RPMI8226 (cell line): ENCODE measurements at places on chromosomes 7 and 10.

DNA sequence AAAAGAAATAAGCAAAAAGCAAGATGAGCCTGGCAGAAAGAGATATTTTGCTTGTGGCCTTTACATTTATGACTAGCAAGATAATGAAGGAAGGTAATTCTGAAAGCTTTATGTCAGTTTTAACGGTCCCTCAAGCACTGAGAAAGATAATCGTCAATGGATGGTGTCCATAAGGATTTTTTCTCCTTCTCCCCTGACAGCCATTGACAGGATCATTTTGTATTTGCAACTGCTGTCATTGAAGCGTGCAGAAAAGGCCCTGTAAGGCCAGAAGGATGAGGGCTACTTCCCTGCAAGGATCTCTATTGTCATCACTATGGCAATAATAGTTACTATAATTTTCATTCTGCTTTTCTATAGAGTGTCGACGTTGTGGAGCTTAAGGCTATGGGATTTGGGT is 994 bp upstream of the LRGUK start:
- DNase-seq: no peak

- no peak for DNase-seq
Observed at GRCh38 chr10:88989824-88990383, 694 bp upstream of the FAS start.

DNA sequence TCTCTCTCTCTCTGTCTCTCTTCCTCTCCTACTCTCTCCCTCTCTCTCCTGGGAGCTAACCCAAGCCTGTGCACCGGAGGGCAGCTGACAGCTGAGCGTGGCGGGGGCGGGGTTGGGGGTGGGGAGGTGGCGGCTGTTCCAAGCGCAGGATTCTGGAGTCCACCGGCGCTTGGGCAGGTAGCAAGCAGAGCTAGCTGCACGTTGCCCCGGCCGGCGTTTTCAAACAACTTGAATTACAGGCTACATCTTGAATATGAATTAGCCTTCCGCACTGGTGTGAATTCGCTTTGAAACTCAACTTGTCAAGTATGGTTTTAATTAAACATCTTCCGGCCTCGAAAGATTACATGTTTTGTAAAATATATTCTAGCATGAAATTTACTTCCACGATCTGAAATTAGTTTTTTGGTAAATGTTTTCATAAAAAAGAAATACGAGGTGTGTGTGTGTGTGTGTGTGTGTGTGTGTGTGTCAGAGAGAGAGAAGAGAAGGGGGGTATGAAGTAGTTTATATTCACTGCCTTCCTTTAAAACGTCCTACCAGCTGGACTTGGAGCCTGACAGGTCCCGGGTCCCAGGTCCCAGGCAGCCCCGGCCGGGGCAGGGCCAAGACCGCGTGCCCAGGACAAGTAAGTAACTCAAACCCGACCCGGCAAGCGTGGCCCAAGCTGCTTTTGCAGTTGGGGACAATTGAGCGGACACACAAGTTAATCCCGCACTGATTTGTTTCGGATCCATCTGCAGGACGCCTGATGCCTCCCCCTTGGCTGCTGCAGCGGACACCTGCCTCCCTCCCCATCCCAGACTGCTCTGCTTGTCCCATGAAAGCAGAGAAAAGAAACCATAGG is 9.0 kb upstream of the DLX6 start:
- no peak for DNase-seq

DNA sequence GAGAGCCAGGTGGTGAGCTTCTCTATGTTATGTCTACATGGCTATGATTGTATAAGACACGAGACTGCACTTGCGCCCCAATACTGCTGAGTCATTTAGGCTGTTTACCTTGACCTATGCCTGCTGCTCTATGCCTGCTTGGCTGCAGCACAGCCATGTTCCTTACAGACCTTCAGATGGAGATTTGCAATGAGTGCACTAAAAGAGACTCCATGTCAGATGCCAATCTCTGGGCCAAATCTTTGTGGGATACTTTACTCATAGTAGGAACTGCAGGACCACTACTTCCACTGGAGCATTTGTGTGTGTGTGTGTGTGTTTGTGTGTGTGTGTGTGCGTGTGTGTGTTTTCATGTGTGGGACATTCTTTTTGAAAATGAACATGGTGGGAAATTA is 50.0 kb upstream of the KMT2E start:
- DNase-seq: peak; percentile 72

DNA sequence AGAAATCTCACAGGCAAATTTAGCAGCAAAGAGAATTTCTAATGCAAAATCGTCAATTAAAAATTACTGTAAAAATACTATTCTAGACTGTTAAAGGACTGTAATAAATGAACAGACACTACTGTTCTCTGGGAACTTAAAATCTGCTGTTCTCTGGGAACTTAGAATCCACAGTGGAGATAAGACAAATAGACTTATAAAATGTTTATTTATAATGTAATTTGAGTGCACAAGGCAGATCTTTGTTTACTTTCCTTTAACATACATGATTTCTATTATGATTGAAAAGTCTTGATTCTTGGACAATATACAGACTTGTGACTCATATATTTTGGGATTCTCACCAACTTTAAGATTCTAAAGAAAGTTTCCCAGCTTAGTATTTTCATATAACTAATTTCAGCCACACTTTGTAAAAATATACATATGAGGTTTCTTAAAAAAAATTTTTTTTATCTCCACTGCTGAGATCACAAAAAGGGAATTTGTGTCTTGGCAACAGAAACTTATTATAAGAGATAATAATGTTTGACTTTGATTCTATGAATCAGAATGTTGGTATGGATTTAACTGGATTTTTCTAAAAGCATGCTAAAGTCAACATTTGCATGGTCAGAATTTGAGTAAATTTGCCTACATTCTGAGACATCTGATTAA is 166.3 kb upstream of the RHOBTB1 start:
- DNase-seq: no peak

- DNase-seq: peak; percentile 19
Observed at GRCh38 chr10:118901906-118902305, 127.6 kb upstream of the NANOS1 start.

DNA sequence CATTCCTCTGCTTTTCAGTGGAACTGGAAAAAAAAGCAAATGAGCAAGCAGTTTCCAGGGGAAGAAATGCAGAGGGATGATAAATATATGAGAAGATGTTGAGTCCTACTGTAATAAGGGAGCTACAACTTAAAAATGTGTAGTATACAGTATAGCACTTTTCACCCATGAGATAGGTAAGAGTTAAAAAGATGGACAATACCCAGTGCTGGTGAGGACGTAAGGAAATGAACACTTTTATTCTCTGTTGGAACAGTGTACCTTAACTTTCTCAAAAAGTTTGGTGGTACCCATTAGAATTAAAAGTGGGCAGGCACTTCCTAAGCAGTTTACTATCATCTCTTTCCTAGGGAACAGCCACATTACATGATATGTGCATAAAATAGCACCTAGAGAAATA is 2.7 kb upstream of the FAM170B start:
- DNase-seq: no peak

DNA sequence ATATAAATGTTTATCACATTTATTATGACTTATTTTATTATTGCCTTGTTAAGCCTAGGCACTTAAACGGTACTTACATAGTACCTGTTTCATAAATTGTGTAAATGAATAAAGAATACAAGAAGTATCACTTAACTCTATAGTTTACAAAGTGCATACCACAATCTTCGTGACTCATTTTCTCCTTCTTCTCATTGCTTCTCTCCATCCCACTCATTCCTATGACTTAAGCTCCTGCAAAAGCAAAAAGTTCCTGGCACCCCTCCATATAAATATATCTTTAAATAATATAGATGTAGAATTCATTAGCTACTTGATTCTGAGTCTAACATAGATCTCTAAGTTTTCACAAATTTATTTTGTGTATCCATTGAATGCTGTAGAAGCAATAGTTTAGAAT is 1382.0 kb upstream of the CELF2 start:
- DNase-seq: no peak

DNA sequence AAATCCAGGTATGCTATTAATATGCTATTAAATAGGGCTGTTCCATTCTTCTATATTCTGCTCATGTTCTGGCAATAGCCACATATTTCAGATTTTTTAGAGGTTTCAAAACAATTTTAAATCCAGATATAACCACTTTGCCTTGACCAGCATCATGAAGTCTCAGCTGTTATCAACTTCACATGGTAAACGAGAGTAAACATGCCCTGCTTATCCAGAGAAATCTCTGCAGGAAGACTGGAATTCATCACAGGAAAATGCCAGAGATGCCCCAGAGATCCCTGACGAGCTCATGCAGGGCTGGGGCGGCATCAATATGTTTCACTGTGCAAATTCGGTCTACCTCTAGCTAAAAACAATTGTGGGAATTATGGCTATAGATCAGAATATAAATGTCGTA is 126.5 kb downstream of the FANK1 start:
- DNase-seq: no peak

GRCh38 chr7:85561706-85562105 is 374.9 kb upstream of the SEMA3D start:
- no peak for DNase-seq

- no peak for DNase-seq
Observed at GRCh38 chr10:125455855-125456254, 227.1 kb downstream of the TEX36 start.

- no peak for DNase-seq
Observed at GRCh38 chr10:90494183-90494582, 363.7 kb downstream of the HTR7 start.

GRCh38 chr10:22737587-22737986 is 23.2 kb upstream of the PIP4K2A start:
- no peak for DNase-seq

- DNase-seq: no peak
Observed at GRCh38 chr10:110755781-110756180, 111.6 kb downstream of the RBM20 start.

- DNase-seq: no peak
Observed at GRCh38 chr10:18683427-18683826, 24.2 kb downstream of the ARL5B start.

DNA sequence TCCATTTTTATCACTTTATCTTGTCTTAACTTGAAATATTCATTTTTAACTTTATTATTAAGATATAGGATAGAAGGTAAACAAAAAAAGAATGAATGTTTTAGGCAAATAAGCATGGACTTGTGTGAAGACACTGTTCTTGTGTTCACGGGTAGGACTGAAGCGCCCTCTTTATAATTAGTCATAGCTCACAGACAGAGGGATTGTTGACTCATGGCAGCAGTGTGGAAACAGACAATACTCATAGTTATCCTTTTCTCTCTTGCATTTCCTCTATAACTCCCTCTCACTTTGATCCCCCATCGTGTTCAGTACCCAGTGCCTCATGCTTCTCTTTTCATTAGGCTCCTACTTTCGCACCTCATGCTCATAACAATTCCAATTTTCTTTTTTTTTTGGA is 731.8 kb downstream of the PHTF2 start:
- no peak for DNase-seq

- no peak for DNase-seq
Observed at GRCh38 chr7:128030654-128031611, at the start of gene LRRC4. Gene LRRC4, minus strand, starts transcription at chr7:128031437. Its CDS starts 797 bp downstream, at chr7:128030640.

GRCh38 chr7:132500727-132501440 is 75.4 kb downstream of the PLXNA4 start:
- peak; percentile 49 for DNase-seq

DNA sequence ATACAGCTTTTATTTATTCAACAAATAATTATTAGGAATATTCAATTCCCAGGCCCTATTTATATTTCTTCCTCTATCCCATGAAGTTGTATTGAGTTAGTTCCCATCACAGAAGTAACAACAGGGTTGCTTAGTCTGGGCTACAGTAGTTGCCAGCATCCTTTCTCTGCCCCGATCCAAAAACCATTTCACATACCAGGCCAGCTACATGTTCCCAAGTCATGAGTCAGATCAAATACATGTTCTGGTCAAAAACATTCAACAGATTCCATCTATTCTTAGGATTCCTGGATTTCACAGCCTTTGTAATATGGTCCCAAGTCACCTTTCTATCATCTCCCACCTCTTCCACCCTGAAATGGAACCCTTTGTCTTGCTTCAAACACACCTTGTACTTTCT is 91.6 kb downstream of the RAB11FIP2 start:
- DNase-seq: no peak

- DNase-seq: no peak
Observed at GRCh38 chr7:143239813-143240212, 18.0 kb downstream of the TAS2R40 start.

DNA sequence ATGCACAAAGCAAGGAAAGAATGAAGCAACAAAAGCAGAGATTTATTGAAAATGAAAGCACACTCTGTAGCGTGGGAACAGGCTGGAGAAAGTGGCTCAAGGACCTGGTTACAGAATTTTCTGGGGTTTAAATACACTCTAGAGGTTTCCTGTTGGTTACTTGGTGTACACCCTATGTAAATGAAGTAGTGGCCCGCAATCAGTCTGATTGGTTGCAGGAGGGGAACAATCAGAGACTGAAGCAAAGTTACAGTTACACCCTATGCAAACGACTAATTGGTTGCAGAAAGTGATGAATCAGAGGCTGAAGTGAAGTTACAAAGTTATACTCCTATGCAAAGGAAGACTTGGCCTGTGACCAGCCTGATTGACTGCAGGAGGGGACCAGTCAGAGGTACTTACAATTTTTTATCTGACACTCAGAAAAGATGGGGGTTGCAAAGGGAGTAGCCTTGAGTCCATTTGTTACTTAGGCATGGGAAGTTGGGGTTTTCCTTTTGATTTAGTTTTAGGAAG is 3.6 kb upstream of the MTPN start:
- peak; percentile 82 for DNase-seq

GRCh38 chr10:113292086-113292485 is 260.8 kb upstream of the HABP2 start:
- DNase-seq: no peak

GRCh38 chr10:34522546-34522945 is 292.6 kb downstream of the PARD3 start:
- peak; percentile 41 for DNase-seq

GRCh38 chr7:129751916-129752315 is 140.4 kb downstream of the NRF1 start:
- DNase-seq: no peak

DNA sequence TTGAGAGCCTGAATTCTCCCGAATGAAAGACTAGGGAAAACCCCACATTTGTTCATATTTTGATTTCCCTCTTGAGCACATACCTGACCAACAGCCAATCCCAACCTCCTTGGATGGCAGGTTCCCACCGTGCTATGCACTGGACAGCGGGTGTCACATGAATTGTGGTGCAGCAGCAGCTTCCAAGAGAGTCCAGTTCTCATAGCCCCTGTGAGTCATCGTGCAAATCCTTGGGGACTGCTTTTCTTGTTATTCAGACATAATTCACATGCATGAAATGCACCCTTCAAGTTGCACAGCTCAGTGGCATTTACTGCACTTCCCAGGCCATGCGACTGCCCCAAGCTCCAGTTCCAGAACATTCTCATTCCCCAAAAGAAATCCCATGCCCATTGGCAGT is 67.8 kb upstream of the PPP2R2D start:
- no peak for DNase-seq

- DNase-seq: no peak
Observed at GRCh38 chr10:80373502-80373901, 16.9 kb downstream of the DYDC2 start.

DNA sequence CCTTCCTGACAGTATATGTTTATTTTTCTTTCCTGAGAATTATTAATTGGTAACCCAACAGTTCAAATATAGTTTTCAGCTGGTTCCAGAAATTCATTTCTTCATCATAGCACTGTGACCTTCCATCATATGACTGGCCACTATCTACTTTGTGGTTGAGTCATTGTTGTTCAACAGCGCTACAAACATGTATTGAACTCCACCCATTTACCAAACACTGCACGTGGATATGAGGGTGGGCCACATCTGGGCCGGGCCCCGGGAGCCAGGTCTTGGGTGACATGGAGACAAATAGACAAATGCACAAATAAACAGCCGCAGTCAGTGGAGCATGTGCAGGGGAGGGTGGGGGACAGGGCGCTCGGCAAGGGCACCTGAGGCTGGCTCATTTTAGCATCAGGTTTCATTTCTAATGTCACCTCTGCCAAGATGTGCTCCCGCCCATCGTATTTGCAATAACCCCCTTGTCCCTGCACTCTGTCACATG is 24.0 kb upstream of the EEPD1 start:
- DNase-seq: no peak
